Mesenchymal stem cell (in vitro differentiated cells and primary cell): ENCODE measurements at places on chromosomes 1 and 21.

- DNase-seq = peak; percentile 73
Observed at GRCh38 chr1:172823534-172823933, 164.6 kb downstream of the FASLG start.

- no peak for DNase-seq
Observed at GRCh38 chr1:162007466-162007865, 16.2 kb downstream of the OLFML2B start.

GRCh38 chr1:3373700-3374405 lies 80.6 kb upstream of the ARHGEF16 start:
- no peak for DNase-seq

- no peak for DNase-seq
Observed at GRCh38 chr1:72932025-72932424, 649.7 kb upstream of the NEGR1 start.

GRCh38 chr1:210686841-210687240 lies 358.1 kb downstream of the HHAT start:
- DNase-seq = no peak

- DNase-seq = peak; percentile 84
Observed at GRCh38 chr1:161115132-161115711, 2.6 kb downstream of the PFDN2 start.

DNA sequence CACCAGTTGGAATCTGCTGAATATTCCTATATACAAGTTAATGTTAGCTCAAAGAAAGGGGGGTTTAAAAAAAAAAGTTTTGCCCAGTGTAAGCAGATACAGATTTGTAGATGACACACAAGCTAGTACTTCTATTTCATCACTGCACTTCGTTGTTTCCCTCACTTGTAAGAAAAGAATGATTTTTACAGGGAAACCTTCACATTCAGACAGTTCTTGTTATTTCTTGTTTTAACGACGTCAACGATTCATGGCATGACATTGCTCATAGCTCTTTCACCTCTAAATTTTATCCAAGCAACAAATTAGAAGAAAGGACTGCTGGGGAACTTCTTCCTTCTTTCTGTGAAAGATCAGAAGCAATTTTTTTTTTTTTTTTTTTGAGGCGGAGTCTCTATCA lies 25.7 kb upstream of the C1orf105 start:
- DNase-seq = no peak

- no peak for DNase-seq
Observed at GRCh38 chr1:223177681-223178080, 34.6 kb upstream of the TLR5 start.

DNA sequence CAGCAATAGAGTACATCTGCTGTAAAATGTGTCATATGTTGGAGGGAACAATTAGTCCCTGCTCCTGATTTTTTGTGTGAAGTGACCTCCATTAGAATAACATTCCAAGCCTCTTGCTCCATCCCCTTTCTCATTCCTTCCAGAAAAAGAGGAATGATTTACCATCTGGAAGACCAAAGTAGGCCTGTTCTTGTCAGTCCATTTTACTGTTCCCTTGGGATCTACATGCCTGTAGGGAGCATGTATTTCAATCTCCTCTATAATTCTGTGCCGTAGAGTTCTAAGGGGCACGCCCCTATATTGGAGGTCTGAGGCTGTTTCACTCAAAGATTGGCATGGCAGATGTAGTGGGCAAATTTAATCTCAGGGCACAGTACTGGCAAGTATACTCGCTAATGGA lies 48.8 kb upstream of the MAN1A2 start:
- DNase-seq = no peak

GRCh38 chr21:41725421-41726031 lies 41.3 kb downstream of the RIPK4 start:
- DNase-seq = no peak

DNA sequence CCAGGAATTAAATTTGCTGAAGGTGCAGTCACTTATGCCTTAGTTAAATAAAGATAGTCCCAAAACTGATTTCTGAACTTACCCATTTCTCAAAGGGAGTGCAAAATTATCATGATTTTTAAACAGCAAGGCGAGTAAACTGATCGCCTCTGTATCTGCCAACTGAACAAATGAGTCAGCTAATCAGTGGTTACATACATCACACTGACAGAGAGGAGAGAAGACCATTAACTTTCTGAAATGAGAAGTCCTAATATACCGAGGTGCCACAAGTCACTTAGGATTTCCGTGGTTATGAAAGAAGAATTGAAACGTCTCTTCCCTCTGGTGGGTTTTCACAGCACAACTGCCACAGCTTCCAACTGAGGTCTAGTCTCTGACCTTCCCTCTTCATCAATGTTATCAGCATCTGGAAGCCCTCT lies 400.7 kb downstream of the SMYD3 start:
- DNase-seq = peak; percentile 51

- no peak for DNase-seq
Observed at GRCh38 chr1:167676205-167676915, 45.4 kb upstream of the MPZL1 start.

DNA sequence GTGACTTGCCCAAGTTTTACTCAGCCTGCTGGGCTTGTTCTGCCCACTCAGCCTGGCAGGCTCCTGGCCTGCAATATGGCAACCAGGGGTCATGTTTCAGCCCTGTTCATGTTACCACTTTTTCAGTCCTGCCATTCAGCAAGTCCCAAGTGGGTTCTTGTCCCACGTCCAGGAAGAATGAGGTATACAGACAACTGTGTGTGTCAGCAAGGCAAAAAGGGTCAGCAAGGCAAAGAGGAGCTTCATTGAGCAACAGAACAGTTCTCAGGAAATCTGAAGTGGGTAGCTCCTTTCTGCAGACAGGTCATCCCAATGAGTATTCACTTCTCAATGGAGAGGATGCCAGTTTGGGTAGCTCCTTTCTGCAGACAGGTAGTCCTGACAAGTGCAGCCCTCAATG lies 1233.3 kb upstream of the B3GALT2 start:
- no peak for DNase-seq

- no peak for DNase-seq
Observed at GRCh38 chr1:216054600-216054999, 368.6 kb downstream of the USH2A start.

DNA sequence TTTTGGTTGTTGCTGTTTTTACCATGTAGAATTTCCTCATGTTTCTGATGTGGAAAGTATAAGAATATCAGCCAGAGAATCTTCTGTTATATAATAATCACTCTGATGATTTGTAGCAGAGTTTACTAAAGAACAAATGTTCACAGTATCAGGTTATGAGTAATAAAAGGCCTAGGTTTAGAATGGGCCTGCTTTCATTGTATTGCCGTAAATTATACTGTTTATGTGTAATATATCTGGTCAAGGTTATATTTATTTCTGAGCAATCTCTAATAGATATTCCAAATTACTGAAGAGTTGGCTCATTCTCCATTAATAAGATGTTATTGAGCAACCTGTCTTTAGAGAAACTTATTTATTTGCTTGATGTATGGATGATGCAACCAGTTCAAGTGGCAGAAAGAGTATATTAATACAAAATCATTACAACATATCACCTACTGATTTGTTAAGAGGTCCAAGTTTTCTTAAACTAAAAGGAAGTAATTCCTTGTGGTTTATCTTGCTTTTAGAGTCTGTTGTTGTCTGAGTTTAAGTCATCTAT lies 649.4 kb upstream of the CXADR start:
- DNase-seq = peak; percentile 6

DNA sequence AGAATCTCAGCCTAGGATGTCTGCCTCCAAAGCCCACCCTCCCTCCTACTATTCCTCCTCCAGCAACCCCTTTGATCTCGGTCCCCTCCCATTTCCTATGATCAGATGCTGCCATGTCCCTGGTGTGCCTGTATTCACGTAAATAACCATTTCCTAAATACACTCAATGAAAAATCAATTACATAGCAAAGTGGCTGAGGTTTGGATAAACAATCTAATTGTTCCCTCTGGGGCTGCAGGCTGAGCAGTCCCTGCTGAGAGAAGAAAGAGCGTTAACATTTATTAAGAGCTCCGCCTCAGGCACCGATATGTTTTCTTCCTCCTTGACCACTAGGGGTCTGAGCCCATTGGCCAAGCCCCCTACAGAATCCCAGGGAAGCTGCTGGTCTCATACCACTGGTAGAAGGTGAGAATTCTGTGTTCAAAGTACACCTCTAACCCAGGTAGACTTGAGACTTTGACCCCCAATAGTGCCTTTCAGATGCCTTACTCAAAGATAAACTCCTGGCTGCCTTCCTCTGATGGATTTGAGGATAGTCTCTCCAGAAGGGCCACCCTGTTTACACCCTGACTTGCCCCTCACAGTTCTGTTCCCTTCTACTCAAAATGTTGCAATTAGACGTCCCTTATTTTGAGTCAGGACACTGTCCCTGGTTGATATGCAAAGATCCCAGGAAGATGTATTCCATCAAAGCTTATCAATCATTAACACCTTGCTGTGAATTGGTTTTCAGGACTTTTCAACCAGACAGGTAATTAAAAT lies 33.9 kb upstream of the CAMK1G start:
- DNase-seq = no peak

- DNase-seq = no peak
Observed at GRCh38 chr21:45050345-45050796, 24.0 kb upstream of the ADARB1 start.

DNA sequence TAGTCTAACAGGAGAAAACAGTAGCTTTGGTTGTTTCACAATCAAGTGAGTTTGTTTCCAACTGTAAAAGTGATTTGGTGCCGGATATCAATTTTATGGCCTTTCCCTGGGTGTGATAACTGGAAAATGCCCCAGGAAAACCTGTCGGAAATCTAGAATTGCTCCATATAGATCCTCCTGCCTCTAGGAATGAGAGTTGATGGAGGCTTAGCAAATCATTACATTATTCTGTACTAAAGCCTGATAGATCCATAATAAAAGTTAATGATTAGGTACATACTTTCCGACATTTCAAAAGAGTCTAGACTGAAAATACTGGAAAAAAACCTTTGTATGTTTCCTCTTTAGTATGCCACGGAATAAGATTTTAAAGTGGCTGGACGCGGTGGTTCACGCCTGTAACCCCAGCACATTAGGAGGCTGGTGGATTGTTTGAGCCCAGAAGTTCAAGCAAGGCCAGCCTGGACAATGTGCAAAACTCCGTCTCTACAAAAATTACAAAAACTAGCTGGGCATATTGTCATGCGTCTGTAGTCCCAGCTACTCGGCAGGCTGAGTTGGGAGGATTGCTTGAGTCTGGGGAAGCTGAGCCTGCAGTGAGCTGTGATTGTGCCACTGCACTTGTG lies 70.0 kb upstream of the SLC45A1 start:
- DNase-seq = no peak

GRCh38 chr1:19750882-19751276 lies 48.8 kb downstream of the TMCO4 start:
- DNase-seq = no peak

DNA sequence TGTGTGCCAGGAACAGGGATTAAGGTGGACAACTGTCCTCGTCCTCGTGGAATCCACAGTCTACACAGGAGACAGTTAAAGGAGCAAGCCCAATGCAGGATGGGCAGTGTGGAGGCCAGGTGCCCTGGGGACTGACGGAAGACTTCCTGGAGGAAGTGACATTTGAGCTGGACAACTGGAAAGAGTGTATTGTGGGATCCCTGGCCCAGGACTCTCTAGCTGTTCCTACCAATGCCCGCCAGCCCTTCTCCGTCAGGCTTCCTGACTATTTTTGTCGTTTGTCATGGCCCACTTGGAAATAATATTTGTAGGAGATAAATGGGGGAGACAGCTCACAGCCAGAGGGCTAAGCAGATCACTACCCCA lies 235.3 kb downstream of the TOMM20 start:
- no peak for DNase-seq

DNA sequence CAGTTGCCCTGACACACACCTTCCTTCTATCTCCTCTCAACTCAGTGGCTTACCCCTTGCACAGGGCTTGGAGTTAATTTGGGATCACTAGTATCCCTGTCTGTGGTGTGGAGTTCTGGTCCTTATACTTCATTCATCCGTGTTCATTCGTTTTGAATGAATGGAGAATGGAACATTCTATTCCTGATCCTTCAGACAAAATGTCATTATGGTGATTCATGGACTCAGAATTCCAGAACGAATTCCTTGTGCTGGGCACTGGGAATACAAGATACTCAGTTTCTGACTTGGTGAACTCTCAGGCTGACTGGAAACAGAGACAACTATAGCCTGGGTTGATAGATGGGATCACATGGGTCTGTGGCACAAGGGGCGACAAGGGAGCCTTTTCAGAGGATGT lies 49.9 kb upstream of the TRABD2B start:
- no peak for DNase-seq

DNA sequence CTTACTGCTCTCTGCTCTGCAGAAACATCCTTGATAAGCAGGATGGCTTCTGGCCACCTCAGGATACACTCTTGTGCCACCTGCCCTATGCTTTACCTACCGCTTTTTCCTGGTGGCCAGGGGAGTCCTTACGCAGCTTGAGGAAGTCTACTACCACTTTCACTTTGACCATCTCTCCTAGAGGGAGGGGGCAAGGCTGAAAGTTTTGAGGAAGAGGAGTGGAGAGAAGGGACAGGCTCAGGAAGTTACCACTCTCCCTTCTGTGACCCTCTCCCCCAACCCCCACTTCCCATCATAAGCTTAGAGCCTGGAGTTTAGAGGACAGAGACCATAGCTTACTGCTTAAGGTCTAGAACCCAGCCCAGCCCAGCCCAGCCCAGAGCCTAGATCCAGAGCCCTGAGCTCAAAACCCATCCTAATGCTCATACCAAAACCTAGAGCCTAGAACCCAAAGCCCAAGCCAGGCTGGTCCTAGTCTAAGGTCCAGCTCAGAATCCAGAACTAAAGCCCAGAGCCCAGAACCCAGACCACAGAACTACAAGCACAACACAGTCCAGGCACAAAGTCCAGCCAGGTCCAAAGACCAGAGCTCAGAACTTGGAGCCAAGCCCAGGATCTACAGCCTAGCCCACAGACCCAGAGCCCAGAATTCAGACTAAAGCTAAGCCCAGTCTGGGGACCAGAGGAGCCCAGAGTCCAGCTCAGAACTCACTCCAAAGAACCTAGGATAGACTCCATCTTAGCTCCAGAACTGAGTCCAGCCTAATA lies 18.0 kb upstream of the MFSD2A start:
- DNase-seq = no peak

DNA sequence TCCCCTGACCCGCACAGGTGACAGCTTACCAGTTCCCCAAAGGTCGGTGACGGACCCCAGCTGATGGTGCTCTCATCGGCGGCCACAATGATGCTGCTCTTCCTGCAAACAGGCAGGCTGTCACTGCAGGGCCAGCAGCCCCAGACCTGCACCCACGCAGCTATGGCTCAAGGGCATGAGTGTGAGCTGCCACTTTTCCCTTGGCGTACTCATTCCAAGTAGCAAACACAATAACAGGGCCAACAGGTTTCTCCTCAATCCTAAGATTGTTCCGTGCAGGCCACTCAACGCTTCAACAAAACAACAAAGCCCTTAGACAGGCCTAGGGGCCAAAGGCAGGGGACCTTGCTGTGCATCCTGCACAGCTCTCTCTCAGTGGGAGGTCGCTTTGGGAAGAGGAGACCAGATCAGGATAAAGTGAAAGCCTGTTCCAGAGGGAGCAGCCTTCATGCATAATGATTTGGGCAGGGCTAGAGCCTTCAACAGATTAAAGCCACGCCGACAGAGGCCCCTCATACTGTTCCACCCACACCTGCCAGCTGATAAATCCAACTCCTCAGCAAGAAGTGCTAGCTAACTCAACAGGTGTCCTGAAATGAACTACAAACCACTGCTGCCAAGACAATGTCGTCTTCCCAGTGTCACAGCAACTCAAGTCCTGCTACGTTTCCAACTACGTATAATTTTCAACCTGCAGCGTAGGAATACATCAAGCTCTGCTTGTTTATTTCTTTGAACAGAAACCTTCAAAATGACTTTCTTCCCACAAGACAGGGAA lies 27.2 kb downstream of the RCC2 start:
- no peak for DNase-seq

GRCh38 chr1:50163680-50164079 lies 55.0 kb downstream of the ELAVL4 start:
- no peak for DNase-seq
